ENCODE measurements at places on chromosomes 7 and 10. TPM values are rescaled to one million over a fixed set of nuclear protein-coding genes. Genes with fewer than 3 reads are reported as not detected.

- no peak for DNase-seq
Observed at GRCh38 chr10:116138897-116139296, 134.1 kb downstream of the GFRA1 start.

- no peak for DNase-seq
Observed at GRCh38 chr10:99758211-99758891, 24.1 kb upstream of the ABCC2 start.

DNA sequence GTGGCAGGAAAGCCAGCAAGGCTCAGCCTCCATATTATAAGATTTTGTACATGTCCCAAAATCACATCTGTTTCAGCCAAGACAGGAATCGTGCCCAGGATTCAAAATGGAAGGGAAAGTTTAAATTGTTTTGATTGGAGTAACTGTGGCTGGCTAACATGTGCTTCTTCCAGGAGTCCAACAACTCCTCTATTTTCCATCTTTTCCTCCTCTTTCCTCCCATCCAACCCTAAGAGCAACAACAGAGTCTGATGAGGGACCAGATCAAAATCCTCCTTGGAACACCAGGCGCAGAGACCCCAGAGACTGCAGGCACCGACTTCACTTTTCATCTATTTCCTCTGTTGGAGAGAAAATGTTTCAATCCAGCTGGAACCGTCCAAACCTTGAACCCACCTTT lies 36.0 kb upstream of the SVIL start:
- no peak for DNase-seq

- DNase-seq = no peak
Observed at GRCh38 chr10:570628-571163, 118.8 kb downstream of the DIP2C start.

GRCh38 chr7:142104550-142105527 lies 6.7 kb upstream of the MGAM2 start:
- DNase-seq = no peak

GRCh38 chr7:29547421-29547820 lies 16.2 kb upstream of the PRR15 start:
- no peak for DNase-seq

GRCh38 chr10:32132357-32132946 lies 76.2 kb upstream of the KIF5B start:
- no peak for DNase-seq

The CHST15 gene
- total RNA-seq = 7.0 TPM

All from right atrium auricular region (tissue), 2 donors.